ENCODE measurements at places on chromosomes 2 and 18. TPM values are rescaled to one million over a fixed set of nuclear protein-coding genes. Genes with fewer than 3 reads are reported as not detected.

DNA sequence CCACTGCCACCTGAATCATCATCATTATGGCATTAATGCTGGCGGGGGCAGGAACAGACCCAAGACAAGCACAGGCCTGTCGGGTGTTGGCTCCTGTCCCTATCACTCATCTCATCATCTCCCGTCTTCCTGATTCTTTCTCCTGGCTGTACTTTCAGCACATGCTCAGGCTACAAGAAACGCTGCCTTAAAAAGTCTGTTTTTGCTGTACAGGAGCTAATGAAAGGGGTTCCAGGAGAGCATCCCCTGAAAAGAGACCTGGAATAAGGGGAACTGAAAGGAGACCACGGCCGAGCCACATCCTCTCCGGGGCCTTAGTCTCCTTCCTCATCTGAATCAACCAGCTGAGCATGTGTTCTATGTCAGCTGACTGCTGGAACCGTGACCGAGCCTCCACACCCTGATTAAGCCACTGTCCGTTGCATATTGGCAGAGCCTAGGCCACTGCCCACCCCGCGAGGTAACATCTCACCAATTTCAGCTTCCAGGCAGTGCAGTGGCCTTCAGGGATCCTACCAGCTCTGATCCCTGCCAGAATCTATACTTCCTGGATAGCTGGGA is 62.6 kb downstream of the DNMT3A start:
- DNase-seq = no peak

Gene TEKT4
- total RNA-seq = not detected

Gene ALLC
- total RNA-seq = not detected

- DNase-seq = no peak
These were observed 6.3 kb downstream of the MEX3C start for GRCh38 chr18:51191128-51191717.

Gene RBM43
- 7.1 TPM for total RNA-seq

- DNase-seq = no peak
These were observed 234.9 kb downstream of the TFCP2L1 start for GRCh38 chr2:121049950-121050585.

DNA sequence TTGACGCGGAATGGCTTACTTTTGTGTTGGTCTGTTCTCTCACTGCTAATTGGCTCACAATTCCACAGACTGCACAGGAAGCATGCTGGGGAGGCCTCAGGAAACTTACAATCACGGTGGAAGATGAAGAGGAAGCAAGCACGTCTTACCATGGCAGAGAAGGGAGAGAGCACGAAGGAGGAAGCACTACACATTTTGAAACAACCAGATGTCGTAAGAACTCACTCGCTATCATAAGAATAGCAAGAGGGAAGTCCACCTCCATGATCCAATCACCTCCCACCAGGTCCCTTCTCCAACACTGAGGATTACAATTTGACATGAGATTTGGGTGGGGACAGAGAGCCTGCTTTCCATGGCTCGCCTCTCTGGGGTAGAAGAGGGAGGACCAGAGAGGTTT is 106.2 kb downstream of the KCNF1 start:
- DNase-seq = no peak

- no peak for DNase-seq
These were observed 36.8 kb upstream of the APCDD1 start for GRCh38 chr18:10417664-10418063.

DNA sequence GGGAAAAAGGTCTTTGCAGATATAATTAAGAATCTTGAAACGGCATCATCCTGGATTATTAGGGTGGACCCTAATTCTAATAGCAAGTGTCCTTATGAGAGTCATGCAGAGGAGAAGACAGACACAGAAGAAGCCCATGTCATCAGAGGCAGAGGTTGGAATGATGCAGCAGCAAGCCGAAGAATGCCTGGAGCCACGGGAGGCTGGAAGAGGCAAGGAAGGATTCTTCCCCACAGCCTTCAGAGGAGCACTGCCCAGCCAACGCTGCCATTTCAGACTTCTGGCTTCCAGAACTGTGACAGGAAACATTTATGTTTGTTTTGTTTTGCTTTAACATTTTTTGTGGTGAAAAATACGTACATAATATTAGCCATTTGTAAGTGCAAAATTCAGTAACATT is 72.3 kb downstream of the MCFD2 start:
- no peak for DNase-seq

Gene SCN7A
- total RNA-seq = 2.2 TPM

Gene ARHGAP15
- 0.38 TPM for total RNA-seq

Gene PSTPIP2
- 10.6 TPM for total RNA-seq

DNA sequence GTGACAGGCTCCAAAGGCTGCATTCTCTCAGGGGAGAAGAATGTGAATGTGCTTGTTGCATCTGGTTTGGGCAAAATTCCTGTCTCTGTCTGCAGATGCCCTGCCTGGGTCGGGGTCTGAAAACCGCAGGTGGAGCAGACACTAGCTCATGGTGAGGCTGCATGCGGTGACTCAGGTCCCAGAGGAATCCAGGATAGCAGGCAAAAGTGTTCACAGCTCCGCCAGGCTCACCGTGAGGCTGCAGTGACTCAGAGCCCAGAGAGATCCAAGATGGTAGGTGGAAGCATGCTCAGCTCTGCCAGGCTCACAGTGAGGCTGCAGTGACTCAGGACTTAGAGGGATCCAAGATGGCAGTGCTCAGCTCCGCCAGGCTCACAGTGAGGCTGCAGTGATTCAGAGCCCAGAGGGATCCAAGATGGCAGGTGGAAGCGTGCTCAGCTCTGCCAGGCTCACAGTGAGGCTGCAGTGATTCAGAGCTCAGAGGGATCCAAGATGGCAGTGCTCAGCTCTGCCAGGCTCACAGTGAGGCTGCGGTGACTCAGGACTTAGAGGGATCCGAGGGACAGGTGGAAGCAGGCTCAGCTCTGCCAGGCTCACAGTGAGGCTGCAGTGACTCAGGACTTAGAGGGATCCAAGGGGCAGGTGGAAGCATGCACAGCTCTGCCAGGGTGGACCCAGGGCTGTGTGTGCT is 200.5 kb downstream of the ACKR3 start:
- no peak for DNase-seq

Gene SLC19A3
- total RNA-seq = 11.4 TPM

DNA sequence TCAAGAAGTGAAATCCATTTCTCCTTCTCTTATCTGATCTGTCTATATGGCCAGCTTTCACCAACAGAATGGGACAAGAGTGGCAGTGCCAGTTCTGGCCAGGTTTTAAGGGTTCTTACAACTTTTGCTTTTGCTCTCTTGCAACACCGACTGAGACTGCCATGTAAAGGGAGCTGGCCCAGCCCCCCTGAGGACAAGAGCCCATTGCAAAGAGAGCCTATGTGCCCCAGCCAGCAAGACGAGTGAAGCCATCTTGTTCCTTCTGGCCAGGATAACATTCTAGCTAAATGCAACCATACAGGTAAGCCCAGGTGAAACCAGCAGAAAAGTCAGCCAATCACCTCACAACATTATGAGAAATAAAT is 101.0 kb upstream of the RND3 start:
- DNase-seq = no peak

Gene GPR45
- total RNA-seq = not detected

DNA sequence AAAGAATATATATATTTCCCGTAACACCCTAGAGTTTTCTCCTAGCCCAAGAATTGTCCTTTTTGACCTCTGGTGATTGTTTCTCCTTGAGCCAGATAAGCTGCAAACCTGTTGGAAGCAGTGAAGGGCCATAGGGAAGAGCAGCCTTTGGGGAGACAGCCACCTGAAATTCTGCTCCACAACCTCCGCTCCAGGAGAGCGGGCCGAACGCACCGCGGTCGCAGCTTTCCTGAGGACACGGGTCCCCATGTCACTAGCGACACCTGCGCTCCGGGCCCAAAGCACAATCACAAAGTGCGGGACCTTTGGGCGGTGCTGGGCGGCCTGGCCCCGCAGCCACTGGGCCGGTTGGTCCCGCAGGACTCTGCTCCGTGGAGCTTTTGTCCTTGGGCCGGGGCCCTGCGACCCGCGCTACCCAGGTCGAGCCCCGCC is 557 bp upstream of the DSG2 start:
- DNase-seq = no peak

Gene PRKD3
- 65.5 TPM for total RNA-seq

DNA sequence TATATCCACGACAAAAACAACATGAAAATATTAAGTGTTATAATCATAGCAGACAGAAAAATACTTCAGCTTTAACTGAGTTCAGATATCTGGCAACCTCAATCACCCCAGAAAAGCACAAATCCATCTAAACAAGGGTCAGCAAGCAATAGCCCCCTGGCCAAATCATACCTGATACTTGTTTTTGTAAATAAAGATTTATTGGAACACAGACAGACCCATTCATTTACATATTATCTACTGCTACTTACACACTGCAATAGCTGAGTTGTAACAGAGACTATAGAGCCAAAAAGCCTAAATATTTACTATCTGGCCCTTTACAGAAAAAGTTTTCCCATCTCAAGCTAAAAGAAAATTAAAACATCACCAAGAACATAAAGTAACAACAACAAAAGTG is 12.8 kb downstream of the FARSB start:
- DNase-seq = no peak

- DNase-seq = no peak
These were observed 281.0 kb upstream of the MEIS1 start for GRCh38 chr2:66153941-66154340.

GRCh38 chr2:168179592-168179991 is 67.8 kb downstream of the STK39 start:
- no peak for DNase-seq

DNA sequence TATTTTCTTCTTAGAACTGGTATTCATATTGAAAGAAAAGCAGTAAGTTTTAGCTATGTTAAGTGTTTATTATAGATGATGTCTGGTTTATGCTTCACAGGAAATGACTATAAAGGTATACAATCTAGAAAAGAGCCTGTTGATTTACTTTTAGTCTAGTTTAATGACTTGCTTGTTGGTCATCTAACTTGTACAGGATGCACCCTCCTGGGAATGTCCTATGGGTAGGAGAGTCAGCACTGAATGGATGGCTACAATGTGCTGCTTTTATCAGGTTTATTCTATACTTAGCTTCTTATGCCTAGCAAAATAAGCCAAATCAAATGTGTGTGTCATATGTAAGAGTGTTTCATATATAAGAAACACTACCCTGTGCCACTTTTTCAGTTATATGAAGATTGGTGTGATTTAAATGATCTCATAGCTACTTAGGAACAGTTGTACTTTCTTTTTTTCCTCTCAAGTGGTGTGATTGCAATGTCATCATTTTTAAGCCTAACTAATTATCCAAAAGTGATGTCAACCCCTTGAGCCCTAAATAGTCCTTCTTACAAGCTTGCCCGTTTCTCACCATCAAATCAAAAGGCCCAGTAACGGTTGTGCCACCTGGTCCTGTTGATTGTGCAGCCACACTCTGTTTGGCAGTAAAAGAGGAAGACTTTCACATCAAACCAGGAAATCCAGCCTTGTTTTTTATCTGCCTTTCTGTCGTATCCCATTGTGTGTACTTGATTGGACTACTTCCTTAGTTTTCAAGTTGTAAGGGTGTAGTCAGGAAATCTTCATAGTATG is 176.0 kb downstream of the DIS3L2 start:
- DNase-seq = no peak

- DNase-seq = peak; percentile 14
These were observed 1.3 kb downstream of the ADRA2B start for GRCh38 chr2:96114903-96115581.

DNA sequence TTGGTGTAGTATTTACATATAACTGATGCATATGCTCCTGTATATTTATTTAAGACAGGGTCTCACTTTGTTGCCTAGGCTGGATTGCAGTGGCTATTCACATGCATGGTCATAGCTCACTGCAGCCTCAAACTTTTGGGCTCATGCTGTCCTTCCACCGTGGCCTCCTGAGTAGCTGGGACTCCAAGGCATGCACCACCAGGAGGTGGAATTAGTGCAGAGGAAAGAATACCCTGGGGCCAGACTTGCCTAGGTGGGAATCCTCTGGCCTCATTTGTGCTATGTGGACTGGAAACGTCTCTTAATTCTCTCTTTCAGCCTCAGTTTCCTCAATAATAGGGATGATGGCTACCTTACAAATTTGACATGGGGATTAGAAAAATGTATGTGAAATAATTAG is 2.3 kb downstream of the CEP192 start:
- DNase-seq = no peak

Gene ANKRD44
- total RNA-seq = 10.8 TPM

DNA sequence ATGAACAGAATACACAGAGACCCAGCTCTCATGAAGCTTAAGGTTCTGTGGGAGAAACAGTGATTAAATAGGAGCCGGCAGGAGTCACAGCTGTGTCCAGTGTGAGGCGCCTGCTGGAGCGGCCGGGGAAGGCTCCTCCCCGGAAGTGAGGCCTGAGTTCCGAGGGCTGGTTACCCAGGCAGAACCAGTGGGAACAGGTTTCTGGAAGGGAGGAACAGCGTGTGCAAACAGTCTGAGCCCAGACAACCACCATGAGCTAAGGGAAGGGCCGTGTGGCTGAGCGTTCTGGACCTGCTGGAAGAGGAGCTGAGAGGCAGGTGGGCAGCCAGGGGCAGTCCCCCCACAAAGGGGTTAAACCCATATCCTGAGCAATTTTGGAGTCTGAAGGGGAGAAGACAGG is 26.0 kb upstream of the NPAS2 start:
- no peak for DNase-seq

Gene ECEL1
- total RNA-seq = 9.5 TPM

Gene SERPINB12
- not detected for total RNA-seq

DNA sequence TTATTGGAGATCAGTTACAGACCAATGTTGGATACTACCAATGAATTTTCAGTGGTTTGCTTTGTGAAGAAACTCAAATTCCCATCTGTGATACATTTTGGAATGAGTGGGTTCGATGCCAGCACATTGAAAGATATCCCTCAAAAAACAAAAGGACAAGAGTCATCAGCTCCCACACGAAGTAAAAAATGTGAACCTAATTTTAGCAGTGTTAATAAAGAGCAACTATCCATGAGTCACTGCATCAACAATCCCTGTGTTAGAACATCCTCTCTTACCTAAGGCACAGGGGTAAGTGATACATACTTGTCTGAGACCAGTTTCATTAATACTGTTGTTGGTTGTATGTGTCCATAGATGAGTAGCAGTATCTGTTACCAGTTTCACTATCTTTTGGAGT is 551.8 kb upstream of the SOX11 start:
- DNase-seq = no peak

DNA sequence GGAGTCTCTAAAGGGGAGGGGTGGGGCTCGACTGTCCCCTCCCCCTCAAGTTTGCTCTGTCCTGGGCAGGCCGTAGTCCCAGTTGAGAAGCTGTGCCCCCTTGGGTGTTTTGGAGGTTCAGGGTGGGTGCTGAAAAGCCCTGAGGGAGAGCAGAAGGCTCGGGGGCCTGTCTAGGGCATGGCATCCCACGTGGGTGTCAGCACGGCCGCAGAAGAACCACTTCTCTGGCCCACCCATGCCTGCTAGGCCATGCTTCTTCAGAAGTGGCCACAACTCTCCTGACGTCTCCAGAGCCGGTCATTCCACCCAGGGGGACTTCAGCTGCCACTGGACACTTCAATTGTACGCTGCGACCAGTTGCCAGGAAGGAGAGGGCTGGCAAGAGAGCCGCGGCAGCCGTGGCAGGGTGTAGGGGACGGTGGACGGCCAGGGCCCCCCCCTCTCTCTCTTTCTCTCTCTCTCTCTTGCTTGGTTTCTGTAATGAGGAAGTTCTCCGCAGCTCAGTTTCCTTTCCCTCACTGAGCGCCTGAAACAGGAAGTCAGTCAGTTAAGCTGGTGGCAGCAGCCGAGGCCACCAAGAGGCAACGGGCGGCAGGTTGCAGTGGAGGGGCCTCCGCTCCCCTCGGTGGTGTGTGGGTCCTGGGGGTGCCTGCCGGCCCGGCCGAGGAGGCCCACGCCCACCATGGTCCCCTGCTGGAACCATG is at the start of gene INPP5D:
TSS of gene INPP5D (plus strand) at position 546 of the 704 bp plus-strand sequence. CDS start at position 683, 137 bp downstream.
- DNase-seq = no peak

Gene STPG4
- not detected for total RNA-seq

Gene CDH7
- total RNA-seq = 0.94 TPM

Gene VIL1
- 0.54 TPM for total RNA-seq

Data from mesothelial cell of epicardium (in vitro differentiated cells).